NCI-H446 (cell line): ENCODE measurements at places on chromosomes 16 and 17.

DNA sequence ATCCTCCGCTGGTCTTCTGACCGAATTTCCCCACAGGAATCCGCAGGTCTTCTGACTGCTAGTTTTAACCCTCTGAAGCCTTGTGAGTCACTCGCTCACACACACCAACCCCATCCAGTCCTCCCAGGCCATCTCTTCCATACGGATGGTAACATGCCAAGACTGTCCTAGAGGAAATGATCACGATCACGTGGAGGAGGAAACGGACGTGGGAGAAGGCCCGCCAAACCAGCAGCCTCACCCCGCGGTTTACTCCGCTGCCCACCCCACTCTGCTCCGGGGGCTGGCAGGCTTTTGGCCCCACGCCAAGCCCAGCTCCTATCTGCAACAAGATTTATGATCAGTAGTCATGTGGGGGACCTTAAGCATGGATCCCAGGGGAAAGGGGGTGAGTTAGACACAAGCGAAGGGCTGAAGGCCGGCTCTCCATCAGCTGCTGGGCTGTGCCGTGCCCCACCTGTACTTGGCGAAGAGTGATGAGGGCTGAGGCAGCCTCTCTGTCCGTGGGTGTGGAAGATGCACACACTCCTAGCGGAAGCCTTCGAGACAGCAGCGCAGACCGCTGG lies 1.5 kb upstream of the FAAP100 start:
- no peak for DNase-seq

GRCh38 chr17:38532451-38532850 lies 73.3 kb downstream of the SRCIN1 start:
- DNase-seq, result no peak

DNA sequence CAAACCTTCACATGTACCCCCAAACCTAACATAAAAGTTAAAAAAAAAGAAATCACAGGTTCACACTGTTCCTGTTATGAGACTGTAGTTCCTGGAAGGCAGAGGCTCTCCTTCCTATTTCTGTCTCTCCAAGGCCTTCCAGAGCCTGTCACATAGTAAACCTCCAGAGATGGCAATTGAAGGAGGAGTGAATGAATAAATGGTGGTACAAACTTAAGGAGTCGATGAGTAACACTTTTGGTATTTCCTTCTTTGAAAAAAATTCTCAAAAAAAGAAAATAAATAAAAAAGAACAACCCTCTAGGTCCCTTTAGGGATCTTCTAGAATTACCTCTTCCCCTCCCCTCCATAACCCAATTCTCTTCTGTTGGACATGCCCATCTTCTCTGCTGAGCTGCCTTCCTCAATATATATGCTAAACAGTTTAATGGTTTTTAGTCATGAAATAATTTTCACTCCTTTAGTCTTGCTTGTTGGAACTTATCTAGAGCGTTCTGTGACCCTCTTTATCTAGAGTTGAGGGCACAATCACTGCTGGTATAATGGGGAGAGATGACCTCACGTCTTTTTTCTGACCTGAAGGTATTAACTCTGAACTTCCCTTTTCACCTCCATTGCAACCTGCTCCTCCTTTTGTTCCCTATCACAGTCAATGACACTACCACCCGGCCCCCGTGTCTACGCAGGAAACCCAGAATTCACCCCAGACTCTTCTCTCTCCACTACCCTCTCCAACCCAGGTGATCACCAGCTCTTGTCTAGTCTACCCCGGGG lies 1.7 kb upstream of the TAF15 start:
- DNase-seq, result no peak

DNA sequence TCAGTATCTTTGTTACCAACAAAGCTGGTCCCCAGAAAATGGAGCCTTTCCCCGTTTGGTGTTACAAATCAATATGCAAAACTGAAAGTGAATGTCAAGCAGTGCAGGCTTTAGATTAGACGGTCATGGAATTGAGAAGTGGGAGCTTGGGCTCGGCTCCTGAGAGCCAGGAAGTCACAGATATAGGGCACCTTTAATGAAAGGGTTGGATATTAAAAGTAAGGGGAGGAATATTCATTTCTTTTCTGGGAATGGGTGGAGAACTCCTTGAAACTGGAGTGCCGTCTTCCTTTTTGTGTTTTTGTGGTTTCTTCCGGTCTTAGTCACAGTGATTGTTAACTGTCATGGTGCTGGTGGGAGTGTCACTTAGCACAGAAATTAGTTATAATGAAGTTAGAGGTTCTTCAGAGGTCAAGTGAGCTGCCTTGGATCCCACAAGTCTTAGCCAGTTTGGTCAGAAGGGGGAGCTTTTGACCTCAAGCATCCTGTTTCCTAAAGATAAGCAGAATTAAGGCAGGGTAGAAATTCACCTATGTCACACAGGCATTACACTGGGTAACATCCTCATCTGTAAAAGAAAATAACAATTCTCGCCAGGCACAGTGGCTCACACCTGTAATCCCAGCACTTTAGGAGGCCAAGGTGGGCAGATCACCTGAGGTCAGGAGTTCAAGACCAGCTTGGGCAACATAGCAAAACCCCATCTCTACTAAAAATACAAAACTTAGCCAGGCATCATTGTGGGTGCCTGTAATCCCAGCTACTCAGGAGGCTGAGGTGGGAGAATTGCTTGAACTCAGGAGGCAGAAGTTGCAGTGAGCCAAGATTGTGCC lies 9.6 kb upstream of the EIF1 start:
- no peak for DNase-seq

DNA sequence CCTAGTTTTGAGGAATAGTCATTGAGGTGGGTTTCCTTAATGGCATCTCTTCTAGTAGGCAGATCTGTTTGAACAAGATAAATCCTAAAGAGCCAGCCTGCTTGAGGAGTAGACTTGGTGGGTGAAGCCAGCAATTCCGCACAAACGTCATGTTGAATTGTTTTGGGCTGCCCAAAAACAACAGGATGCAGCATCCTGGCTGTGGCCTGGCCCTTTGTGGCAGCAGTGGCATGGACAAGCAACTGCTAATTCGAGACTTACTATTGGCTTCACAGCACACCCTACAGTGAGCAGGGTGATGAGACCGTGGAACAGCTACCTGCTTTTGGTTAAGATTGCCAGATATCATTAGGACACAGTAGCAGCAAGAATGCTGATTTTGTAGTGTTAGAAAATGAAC lies 9.3 kb upstream of the VPS4A start:
- DNase-seq, result no peak

DNA sequence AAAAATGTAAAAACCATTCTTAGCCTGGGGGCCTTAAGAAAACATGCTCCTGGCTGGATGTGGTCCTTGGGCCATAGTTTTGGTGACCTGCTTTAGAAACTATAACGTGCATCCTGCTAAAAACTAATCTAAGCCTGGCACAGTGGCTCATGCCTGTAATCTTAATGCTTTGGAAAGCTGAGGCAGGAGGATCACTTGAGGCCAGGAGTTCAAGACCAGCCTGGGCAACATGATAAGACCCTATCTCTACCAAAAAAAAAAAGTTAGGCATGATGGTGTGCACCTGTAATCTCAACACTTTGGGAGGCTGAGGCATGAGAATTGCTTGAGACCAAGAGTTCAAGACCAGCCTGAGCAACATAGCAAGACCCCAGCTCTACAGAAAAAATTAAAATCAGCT lies 183.8 kb upstream of the CHMP6 start:
- no peak for DNase-seq

- DNase-seq, result no peak
Measured at GRCh38 chr16:85631230-85631629, 18.1 kb downstream of the GSE1 start.

DNA sequence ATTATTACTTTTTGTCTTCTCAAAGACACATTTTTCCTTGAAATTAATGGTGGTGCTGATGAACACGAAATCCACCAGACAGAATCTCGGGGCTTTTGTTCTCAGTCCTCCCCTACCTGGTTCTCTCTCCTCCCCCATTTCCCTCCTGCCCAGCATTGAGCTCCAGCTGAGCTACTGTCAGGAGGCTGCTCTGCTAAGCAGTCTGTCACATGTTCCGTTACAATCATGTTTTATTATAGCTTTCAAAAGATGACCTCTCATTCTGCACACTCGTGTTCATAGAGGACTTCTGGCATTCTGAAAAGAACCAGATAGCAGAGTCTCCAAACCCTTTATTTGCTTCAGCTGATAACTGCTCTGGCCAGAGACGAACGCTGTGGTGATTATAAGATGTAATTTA lies 732.5 kb upstream of the RBFOX1 start:
- no peak for DNase-seq

DNA sequence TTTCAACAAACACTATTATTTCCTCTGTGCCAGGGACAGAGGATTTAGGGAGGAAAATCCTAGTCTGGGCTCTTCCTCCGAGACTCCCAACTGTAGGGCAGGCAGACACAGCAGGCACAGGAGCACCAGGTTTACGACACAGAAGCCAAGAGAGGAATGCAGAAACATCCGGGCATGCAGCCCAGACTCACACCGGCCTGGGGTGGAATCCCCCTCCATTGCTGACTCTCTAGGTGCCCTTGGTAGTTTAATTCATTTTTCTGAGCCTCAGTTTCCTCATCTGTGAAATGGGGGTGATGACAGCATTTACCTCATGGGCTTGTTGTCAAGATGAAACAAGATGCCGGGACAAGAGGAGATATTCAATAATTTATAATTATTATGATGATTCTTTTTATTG lies 14.9 kb downstream of the CA4 start:
- no peak for DNase-seq

DNA sequence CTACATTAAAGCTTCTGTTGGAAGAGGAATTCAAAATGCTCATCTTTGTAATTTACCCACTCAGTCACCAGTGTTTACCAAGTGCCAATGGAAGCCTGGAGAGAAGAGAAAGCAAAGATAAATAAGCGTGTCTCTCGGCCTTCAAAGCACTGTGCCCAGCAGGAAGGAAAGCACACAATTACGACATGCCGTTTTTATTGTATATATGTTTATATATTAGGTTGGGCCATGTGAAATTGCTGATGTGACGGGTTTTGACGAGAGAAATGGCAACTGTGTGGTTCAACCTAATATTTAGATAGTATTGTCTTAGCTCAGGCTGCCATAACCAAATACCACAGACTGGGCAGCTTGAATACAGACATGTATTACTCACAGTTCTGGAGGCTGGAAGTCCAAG lies 79.3 kb upstream of the HSBP1 start:
- no peak for DNase-seq

- DNase-seq, result no peak
Measured at GRCh38 chr17:31225831-31226230, 71.2 kb downstream of the OMG start.

GRCh38 chr16:25501530-25502255 lies 190.1 kb upstream of the HS3ST4 start:
- DNase-seq, result no peak

GRCh38 chr16:50778284-50779163 lies 36.6 kb downstream of the CYLD start:
- DNase-seq, result no peak

- DNase-seq, result no peak
Measured at GRCh38 chr16:30132591-30132990, 9.6 kb upstream of the MAPK3 start.

DNA sequence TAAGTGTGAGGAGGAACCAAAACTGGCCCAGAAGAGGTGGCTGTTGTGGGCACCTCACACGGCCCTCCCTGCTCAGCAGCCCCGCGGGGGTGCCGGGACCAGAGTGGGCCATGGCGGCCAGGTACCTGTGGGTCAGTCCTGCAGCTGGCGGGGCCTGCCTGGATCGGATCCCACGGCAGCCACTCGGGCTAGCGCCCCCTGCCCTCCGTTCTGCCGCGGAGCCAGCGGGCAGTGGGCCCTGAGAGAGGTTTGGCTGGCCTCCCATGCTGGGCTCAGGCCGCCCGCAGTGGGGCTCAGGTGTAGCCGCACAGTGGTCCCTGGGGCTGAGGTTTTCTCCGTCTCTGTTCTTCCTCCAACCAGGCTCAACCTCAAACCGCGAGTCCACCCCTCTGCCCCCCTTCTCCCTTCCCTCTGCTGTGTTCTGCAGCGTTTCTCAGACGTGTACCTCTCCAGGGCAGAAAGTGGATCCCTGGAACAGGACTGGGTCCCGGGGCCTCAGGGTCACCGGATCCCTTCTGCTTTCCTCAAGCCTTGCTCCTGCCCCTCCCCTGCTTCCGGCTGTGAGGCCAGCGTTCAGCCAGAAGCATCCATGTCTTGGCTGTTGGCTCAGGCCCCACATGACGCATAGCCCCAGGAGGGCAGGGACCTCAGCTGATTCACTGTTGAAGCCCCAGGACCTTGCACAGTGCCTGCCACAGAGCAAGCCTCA lies 28.6 kb upstream of the ITGA3 start:
- DNase-seq, result no peak

DNA sequence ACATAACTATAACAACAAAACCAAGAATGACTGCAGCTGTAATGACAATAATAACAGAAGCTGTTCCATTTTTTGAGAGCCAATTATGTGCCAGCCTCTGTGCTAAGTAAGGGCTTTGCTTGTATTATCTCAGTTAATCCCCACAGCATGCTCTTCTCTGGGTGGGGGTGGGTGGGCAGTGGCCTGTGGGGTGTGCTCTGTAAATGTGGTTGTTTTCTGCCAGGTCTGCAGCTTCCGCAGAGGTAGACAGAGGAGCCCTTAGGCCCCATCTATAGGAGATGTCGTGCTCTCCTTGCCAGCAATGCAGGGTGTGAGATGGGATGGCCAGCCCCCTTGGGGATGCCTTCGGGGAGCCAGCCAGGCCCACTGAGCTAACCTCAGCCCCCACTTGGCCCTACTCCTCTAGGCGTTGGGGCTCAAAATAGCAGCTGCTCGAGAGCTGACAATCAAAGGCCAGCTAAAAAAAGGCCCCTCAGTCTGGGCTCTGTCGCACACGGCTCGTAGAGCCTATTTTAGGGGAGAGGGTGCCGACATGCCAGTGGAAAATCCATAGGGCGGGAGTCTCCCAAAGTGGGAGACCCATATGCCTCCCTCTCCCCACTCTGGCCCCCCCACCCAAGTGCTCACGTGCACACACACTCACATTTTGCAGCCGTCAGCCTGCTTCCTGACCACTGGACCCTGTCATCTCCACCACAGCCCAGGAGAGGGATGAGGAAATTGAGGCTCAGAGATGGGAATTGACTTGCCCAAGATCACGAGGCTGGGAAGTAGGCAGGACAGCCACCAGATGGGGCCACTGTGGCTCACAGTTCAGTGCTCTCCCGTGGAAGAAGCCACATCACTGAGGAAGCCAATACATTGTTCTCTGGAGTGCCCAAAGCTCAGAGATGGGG lies 15.8 kb downstream of the CDH16 start:
- DNase-seq, result no peak

GRCh38 chr17:76166906-76167305 lies 25.9 kb upstream of the FOXJ1 start:
- no peak for DNase-seq

GRCh38 chr16:13503960-13504635 lies 415.9 kb upstream of the ERCC4 start:
- DNase-seq, result no peak

GRCh38 chr16:50011707-50012106 lies 13.3 kb upstream of the CNEP1R1 start:
- no peak for DNase-seq

DNA sequence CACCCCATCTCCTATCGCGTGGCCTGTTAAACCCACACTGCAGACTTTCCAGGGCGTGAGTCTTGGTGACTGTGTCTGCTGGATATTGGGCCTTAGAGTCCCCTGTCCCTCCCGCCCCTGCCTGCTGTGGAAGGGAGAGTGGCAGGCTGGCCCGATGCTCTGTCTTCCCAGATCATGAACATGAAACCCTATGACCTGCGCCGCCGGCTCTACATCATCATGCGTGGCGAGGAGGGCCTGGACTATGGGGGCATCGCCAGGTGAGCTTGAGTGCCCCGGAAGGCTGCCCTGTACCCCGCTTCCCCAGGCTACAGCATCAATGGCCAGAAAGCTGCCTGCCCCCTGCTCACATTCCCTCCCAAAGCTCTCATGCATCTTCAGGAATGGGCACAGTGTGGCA lies 19.5 kb upstream of the CLEC18A start:
- no peak for DNase-seq

GRCh38 chr17:31724026-31724425 lies 135.0 kb downstream of the COPRS start:
- no peak for DNase-seq

GRCh38 chr16:22691335-22691734 lies 122.6 kb upstream of the HS3ST2 start:
- DNase-seq, result no peak
